RWPE1 (cell line): ENCODE measurements at places on chromosomes 6 and 20.

- DNase-seq: no peak
Measured at GRCh38 chr6:150030611-150031010, 5.3 kb upstream of the RAET1L start.

DNA sequence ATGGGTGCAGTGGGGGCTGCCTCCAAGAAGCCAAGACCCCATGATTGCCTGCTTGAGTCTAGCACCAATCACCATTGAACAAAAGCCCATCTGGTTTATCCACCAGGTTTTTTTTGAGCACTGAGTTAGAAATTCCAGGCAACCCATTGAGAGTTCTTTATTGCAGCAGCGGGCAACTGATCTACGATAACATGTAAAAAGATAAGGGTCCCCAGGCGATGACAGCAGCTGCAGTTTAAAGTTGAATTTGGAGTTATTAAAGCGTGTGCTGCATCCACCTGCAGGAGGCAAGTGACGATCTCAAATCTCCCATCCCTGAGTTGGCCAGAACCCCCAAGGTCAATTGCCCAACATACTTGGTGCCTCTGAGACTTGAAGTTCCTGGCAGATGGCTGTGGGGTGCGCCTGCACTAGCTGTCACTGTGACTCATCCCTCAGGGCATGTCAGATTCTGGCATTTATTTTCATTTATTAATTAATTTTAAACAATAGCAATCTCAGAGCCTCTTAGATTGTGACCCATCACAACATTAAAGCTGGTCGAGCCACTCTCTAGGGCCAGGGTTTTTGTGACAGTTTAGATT lies 290.4 kb upstream of the SULF2 start:
- DNase-seq: no peak

GRCh38 chr6:37438930-37439329 lies 5.9 kb downstream of the CMTR1 start:
- DNase-seq: no peak

- peak; percentile 95 for DNase-seq
Measured at GRCh38 chr6:10694302-10695085, at the start of the genes C6orf52 and PAK1IP1. Gene C6orf52 (minus strand): TSS chr6:10694616. CDS start chr6:10687550, 7,066 bp downstream. Gene PAK1IP1 (plus strand): TSS chr6:10694972. CDS start chr6:10694986, 14 bp downstream.

- DNase-seq: no peak
Measured at GRCh38 chr6:164195278-164195941, 780.9 kb downstream of the QKI start.

DNA sequence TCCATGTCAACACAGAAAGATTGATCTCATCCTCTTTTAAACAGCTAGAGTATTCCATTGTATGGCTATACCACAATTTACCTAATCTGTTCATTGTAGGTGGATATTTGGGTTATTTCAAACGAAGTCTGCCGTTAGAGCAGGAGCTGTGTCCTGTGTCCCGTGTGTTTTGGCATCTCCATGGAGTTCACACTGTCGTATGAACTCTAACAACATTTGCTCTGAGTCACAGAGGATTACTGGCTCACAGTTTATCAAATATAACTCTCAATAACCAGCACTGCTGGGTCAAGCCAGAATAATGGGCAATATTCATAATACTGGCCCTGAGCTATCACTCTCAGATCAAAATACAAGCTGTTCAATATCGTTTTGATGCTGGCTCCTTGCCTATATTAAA lies 16.4 kb downstream of the TRAM2 start:
- no peak for DNase-seq

DNA sequence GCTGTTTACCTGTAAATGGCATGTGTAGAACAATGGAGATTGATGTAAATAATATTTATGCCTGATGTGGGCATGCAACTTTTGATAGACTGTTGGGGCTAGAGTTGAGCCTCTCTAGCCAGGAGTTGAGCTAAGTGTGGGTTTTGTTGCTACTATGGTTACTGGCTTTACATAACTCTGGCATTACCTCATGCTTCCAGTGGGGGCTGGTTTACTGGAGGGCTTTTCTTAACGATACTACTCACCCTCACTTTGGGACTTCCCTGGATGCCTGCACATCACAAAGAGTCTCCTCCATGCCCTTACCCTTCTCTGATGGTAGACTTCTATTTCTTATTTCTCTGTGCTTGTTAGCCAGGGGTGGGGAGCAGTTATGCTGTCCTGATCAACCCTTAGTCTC lies 524.6 kb upstream of the CDH4 start:
- no peak for DNase-seq

DNA sequence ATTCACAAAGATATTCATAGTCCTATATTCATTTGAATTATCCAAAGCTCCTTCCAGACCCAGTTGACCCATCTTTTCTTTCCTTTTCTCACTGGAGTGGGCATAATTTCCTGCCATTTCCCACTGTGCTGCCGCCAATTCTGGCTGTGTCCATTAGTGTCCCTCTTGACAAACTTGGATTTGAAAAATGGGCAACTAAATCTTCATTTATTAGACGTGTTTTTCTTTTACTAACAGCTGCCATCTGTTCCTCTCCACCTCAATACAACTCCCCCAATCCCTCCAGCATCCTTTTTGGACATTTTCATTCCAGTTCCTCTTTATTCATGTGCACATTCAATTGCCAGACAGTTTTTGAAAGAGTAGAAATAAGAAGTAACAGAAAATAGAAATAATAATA lies 90.5 kb downstream of the PCSK2 start:
- no peak for DNase-seq

- DNase-seq: no peak
Measured at GRCh38 chr6:36232172-36232571, 35.6 kb downstream of the BRPF3 start.

DNA sequence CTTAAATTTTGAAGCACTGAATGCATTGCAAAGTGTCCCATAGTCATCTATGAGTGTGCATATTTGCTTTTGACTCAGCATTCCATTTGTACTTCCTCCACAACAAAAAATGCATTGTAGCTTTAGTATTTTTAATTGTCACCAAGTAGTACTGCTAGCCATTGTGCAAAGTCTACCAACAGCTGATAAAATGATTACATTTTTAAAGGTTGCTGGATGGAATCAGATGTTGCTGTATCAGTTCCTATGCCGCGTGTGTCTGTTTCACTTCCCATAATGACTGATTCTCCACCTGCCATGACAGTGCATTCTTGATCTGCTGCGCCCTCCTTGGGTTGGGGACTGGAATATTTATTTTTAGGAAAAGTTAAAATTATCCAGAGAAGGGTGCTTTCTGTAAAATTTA lies 41.2 kb downstream of the SLX4IP start:
- DNase-seq: no peak

GRCh38 chr6:35317483-35318195 lies 20.0 kb downstream of the DEF6 start:
- no peak for DNase-seq

DNA sequence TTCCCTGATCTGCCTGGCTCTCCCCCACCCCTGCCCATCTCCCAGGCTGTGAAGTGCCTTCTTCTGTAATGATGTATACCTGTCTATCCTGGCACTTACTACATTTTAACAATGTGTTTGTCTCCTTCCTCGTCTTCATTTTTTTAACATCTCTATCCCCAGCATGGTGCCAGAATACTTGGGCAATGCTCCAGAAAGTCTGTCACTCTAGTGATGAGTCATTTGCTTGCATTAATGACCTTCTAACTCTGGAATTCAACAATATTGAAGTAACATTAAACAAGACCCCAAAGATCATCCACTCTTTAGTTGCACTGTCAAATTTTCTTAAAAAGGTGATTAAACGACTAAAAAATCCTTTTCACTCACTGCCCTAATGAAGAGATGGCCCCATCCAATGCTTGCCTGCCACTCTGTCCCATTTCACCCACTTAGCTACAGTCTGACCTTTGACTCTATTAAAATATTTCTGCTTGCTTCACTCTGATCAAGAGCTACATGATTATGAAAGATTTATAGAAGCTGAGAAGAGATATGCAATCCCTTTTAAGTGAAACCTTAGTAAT lies 7.7 kb upstream of the KLHL31 start:
- DNase-seq: peak; percentile 45

DNA sequence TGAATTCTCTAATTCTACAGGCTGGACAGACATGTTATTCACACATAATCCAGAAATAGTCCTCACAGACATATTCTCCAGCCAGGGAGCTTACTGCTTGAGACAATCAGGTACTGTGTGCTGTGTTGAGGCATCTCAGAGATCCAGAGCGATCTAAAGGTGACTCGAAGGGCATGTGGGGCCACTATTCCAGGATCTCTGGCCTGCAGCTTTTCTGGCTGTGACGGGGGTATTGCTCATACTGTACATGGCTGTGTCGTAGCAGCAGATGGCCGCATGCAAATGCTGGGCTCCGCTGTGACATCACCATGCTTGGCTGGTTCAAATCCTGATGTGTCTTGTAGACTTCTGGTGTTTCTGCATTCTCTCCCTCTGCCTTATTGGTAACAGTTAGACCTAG lies 37.8 kb downstream of the CD109 start:
- DNase-seq: no peak

- no peak for DNase-seq
Measured at GRCh38 chr6:1933292-1933691, 312.1 kb downstream of the GMDS start.

DNA sequence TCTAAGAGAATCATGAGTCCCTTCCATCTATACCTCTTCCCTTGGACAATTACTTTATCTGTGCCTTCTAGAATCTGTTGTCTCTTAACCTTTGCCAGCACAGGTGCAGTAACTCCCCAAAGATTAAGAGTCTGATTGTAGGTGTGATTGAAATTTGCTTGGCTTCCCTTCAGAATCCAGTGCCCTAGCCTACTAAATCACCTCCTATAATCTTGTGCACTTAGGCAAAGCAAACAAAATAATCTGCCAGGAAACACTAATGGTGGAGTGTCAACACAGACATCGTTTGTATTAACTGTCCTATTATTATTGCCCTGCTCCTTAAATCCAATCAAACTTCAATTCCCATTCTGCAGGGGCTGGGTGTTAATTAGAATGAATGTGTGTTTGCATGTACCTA lies 28.0 kb downstream of the ID4 start:
- DNase-seq: no peak

GRCh38 chr6:97866616-97867015 lies 583.6 kb upstream of the MMS22L start:
- DNase-seq: no peak

DNA sequence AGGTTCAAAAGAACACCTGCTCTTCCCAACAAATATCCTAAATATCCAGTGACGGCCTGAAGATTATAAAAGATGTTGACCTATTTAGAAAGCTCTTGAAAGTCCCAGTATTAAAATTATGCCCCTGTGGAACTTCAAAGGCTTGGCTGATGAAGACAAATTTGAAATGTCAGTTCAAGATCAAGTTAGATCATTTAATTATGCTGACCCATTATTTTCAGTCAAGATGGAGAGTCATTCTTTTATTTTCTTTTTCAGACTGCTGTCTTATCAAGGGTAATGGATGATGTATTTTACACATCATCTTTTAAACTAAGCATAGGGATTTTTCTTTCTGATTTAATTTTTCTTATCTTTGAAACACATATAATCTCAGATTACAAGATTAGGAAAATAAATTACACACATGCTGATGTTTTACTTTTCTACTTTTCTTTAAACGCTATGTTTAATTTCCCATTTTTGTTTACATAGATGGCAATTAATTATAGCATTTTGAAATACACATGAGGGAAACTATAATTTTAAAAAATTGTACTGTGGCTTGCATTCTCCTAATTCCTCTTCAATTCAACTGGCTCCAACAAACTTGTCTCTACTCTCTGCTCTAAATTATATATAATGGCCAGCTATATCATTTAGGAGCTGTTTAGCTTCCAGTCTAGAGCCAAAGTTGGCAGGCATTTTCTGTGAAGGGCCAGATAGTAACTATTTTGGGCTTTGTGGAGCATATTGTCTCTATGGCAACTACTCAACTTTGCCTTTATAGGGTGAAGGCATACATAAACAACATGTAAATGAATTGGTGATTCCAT lies 123.7 kb downstream of the RCAN2 start:
- DNase-seq: no peak

- no peak for DNase-seq
Measured at GRCh38 chr6:124463271-124463670, 499.0 kb upstream of the RNF217 start.

- no peak for DNase-seq
Measured at GRCh38 chr6:163412801-163413344, 1.6 kb upstream of the QKI start.

- no peak for DNase-seq
Measured at GRCh38 chr6:168494726-168495125, 53.7 kb downstream of the SMOC2 start.

GRCh38 chr6:136657666-136658065 lies 107.4 kb upstream of the MAP7 start:
- DNase-seq: no peak

DNA sequence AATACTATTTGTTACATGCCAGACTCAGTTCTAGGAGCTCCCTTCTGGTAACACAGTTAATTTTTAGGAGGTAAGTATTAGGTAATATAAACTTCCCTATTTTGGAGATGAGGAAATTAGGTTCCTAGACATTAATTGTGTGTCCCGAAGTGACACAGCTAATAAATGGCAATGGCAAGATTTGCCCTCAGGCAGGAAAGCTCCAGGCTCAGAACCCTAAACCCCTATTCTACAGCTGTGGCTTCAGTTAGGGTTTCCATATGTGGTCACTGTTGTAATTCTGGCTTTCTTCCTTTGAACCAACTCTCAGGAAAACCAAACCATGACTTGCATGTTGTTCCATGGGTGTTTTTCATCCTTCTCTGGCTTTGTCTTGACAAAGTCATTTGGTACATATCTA lies 188.2 kb downstream of the PLCB1 start:
- no peak for DNase-seq

- DNase-seq: no peak
Measured at GRCh38 chr6:46240866-46241565, 70.2 kb upstream of the ENPP5 start.

GRCh38 chr6:157985378-157986155 lies 3.9 kb downstream of the SYNJ2 start:
- DNase-seq: no peak

DNA sequence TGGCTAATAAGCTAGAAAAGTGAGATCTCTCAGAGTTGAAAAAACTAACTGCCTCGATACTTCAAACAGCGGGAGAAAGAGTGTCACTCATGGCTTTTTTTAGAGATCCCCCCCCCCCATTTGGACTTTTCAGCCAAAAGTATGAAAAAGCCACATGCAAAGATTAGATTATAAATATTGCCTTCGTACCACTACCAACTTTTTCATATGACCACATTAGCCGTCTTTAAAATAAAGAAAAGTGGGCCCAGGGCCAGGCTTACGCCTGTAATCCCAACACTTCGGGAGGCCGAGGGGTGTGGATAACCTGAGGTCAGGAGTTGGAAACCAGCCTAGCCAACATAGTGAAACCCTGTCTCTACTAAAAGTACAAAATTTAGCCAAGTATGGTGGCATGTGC lies 4.4 kb downstream of the PGK2 start:
- no peak for DNase-seq

GRCh38 chr20:46581391-46581790 lies 30.9 kb upstream of the OCSTAMP start:
- DNase-seq: no peak

- DNase-seq: no peak
Measured at GRCh38 chr6:43669922-43670622, 17.5 kb downstream of the MRPS18A start.

DNA sequence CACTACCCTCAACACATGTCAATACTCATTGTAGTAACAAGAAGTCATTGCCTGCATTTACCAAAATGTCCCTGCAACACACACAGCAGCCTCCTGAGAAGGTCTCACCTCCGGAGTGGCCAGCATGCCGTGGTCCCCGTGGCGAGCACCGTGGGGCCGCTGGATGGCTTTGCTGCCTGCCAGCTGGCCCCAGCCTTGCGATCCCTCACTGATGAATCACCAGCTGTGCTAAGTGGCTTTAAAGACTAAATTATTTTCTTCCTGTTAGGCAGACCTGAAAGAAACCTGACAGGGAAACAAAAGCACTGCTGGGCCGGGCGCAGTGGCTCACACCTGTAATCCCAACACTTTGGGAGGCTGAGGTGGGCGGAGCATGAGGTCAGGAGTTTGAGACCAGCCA lies 306.7 kb downstream of the CDH4 start:
- peak; percentile 41 for DNase-seq

- DNase-seq: no peak
Measured at GRCh38 chr20:59829054-59829785, 104.2 kb downstream of the SYCP2 start.
